ENCODE measurements at places on chromosomes 12 and 14.

- no peak for DNase-seq
Observed at GRCh38 chr14:88196925-88197324, 126.1 kb downstream of the KCNK10 start.

DNA sequence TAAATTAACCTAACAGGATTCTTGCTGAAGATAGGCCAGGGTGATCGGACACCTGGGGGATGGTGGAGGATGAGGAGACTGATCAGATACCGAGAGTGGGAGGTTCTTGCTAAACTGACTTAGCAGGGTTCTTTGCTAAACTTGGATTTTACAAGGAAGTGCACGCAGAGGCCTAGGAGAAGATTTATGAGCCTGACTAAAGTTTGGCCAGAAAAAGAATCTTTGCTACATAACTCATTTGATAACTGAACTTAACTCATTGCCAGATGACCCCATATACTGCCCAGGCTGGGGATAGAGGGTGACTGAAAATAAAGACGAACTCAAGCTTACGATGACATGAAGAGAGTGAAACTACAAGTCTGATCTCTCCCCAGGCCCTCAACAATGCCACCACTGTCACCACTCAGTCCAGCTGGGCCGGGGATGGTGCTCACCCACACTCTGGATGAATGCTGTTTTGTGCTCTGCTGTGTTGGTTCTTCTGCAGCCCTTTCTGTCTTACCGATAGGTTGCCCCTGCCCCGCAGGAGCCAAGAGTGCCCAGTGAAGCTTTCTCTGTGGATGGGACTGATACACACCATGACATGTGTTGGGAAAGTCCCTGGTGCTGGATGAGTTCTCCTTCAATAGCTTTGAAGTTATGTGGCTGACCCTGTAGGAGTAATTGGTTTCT, 29.0 kb downstream of the PPFIBP1 start:
- DNase-seq, result no peak

DNA sequence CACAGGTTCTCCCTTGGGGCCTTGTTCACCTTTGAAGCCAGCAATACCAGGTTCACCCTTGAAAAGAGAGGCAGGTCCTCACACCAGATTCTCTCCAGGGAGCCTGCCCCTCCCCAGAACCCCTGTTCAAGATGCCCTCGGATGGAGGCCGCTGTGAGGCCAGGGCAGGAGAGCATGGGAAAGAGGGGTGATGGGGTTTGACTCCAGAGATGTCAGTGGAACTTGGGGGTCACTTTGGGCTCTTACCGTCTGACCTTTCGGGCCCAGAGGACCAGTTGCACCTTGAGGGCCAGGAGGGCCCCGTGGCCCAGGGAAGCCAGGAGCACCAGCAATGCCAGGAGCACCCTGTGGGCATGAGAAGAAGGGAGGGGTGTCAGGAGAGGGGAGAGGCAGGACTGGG, 17.4 kb downstream of the COL2A1 start:
- DNase-seq, result no peak

GRCh38 chr12:92338671-92339070, 193.0 kb upstream of the BTG1 start:
- DNase-seq, result no peak

GRCh38 chr12:85188619-85189018, 91.4 kb upstream of the ALX1 start:
- no peak for DNase-seq

- DNase-seq, result no peak
Observed at GRCh38 chr14:89402363-89402762, 14.7 kb downstream of the FOXN3 start.

GRCh38 chr12:129873111-129873832, 30.6 kb downstream of the TMEM132D start:
- DNase-seq, result no peak

DNA sequence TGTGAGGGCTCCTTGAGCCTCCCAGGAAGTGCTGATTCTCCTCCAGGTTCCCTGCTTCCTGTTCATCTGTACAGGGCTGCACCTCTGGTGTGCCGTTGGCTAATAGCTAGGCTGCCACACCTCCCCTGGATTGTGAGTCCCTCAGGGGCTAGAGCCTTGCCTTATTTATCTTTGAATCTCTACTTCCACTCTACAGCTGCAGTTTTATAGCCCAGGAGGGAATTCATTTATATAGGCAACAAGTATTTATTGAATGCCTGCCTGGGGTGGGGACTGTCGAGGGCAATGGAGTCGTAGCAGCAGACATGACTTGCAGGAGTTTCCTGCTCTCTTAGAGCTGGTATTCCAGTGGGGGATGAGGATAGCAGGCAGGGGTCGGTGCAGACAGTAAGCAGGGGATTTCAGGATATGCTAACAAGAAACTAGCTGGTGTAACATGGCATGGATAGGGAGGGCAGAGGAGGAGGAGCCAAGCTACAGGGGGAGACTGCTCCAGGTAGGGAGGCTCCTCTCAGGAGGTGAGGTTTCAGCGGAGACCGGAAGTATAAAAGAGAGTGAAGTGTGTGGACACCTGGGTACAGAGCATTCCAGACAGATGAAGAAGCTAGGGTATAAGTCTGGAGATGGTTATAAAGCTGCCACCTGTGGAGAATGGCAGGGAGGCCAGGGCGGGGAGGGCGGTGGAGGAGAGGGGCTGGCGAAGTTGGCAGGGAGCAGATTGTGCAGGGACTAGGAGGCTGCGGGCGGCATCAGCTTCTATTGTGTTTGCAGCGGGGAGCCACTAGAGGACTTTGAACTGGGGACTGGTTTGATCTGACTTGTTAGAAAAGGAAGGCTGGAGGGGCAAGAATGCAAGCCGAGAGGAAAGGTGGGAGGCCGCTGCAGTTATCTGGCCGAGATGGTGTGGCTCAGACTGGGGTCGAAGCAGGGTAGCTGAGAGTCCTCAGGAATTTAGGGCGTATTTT, 17.2 kb downstream of the USP30 start:
- no peak for DNase-seq

GRCh38 chr14:104877806-104878550, 12.9 kb downstream of the CEP170B start:
- no peak for DNase-seq

- DNase-seq, result no peak
Observed at GRCh38 chr14:23450379-23450778, 14.9 kb upstream of the MYH7 start.

GRCh38 chr12:64894827-64895475, 70.5 kb downstream of the TBC1D30 start:
- DNase-seq, result no peak

DNA sequence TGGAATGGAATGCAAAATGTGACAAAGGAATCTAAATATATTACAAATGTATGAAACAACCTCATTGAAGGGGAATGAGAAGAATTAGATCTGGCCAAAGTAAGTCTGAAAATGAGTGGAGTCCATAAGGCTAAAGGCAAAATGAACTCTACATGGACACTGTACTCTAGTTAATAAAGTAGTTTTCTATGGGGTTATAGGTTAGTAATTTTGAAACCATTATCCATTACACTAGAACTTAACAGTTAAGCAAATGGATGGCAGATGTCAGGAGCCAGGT, 222.1 kb downstream of the NUAK1 start:
- DNase-seq, result no peak

- no peak for DNase-seq
Observed at GRCh38 chr12:24270965-24271364, 321.5 kb upstream of the SOX5 start.
